Umbilical cord (tissue), 2 donors: ENCODE measurements at places on chromosomes 7 and 10. TPM values are rescaled to one million over a fixed set of nuclear protein-coding genes. Genes with fewer than 3 reads are reported as not detected.

- DNase-seq = peak; percentile 55
Measured at GRCh38 chr10:50286517-50286916, 35.2 kb upstream of the ASAH2 start.

PTPRE gene
- 12.8 TPM for total RNA-seq

GRCh38 chr7:77308792-77309191, 107.4 kb downstream of the GSAP start:
- no peak for DNase-seq

GRCh38 chr10:32190890-32191491, 134.8 kb upstream of the KIF5B start:
- DNase-seq = peak; percentile 73

- DNase-seq = no peak
Measured at GRCh38 chr7:27835376-27835775, 95.4 kb downstream of the TAX1BP1 start.

DNA sequence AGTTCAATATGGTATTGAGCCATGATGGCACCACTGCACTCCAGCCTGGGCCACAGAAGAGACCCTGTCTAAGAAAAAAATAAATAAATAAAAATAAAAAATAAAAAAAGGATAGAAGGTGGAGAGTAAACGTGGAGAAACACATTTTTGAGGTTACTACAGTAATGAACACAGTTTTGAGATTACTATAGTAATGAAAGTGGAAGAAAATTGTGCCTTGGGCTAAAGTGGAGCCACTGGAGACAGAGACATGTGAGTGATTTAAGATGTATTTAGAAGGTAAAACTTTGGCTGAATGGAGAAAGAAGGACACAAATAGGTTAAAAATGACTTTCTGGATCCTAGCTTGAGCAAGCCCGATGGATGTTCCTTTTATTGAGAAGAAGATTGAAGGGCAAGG, 76.8 kb downstream of the HGF start:
- DNase-seq = no peak

SFTPA1 gene
- 0.48 TPM for total RNA-seq

CRYGN gene
- not detected for total RNA-seq

DNA sequence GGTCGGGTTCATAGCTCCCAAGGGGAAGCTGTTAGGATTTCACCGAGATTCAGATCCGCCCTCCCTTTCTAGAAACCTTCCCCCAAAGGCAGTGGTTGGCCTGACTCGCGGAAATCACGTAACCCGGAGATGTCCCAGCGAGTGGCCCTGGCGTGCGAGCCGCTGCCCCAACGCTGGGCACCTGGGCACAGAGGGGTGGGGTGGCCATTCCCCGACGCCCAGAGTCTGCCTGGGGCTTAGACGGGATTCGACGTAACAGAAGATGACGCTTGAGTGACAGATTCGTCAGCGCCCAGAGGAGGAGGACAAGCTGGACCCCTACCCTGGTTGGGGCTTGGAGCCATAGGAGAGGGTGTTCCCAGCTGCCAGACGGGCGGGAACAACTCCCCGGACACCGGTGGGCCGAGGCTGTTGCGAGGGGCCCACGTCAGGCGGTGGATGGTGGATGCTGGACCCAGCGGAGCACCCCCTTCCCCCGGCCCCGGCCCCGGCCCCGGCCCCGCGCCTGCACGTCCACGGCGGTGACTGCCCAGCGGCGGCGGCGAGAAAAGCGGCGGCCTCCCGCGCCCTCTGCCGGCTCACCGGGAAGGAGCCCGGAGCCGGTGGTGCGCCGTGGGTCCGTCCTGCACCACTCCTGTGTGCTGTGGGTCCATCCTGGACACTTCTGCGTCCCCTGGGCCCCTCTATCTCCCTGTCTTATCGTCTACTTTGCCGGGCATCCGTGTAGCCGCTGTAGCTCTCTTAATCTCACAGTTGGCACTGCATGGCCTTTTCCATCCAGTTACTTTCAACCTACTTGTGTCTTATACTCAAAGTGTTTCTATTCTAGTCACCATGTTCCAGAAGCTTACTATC, 35.4 kb upstream of the KNDC1 start:
- DNase-seq = no peak

DNA sequence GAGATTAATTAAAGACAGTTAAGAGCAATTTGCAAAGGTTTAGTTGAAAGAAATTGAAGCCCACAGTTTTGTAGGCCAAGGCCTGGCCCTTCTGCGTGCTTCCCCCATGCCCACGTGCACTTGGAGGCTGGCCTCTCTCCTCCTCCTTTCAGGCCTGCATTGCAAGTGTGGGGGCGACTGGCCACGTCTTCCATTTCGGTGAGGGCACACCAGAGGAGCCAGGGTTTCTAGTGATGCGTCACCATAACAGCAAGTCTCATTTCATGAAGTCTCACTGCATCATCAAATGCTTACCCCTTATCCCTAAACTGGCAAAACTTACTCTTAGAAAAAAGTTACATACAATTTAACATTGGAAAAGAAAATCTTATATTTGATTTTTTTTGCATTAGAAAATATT, 141.2 kb downstream of the NRF1 start:
- DNase-seq = no peak

LYZL1 gene
- total RNA-seq = not detected

DNA sequence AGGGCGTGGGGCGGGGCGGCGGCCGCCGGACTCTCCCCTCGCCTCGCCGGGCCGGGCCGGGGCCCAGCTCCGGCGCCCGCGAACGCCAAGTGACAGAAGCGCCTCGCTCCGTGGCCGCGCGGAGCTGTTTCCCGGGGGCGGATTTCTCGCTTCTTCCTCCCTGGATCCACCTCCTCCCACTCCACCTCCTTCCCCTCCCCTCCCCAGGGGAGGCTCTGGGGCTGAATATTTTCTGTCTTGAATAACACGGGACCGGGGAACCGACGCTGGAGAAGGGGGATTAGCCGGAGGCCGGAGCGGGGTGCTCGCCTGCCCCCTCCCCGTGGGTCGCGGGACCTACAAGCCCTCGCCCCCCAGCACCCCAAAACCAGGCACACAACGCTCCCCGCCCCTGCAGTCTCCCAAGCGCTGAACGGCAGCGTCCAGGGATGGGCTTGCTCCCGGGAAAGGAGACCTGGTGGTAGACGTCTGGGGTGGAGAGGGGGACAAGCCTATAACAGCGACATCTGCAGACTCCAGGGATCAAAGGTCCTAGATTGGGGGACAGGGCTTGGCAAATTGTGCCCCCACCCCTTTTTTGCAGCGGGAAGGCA, at the start of gene ARHGAP21:
ARHGAP21 (minus strand) TSS at position 100 of the 593 bp plus-strand sequence. CDS start 1,988 bp downstream, outside the sequence.
- DNase-seq = peak; percentile 91

- DNase-seq = no peak
Measured at GRCh38 chr10:47406548-47406869, 22.4 kb upstream of the ZNF488 start.

DNA sequence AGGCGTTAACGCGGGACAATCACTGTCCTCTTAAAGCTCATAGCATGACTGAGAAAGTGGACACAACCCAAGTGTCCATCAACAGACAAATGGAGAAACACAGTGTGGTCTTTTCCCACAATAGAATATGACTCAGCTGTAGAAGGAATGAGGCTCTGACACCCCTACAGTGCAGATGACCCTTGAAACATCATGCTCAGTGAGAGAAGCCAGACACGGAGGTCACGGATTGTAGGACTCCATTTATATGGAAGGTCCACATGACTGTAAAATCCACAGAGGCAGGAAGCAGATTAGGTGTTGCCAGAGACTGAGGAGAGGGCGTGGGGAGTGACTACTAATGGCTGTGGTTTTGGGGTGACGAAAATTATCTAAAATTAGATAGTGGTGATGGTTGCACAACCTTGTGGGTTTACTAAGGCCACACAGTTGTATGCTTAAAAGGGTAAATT, 6.1 kb upstream of the NCAPG2 start:
- no peak for DNase-seq

DNA sequence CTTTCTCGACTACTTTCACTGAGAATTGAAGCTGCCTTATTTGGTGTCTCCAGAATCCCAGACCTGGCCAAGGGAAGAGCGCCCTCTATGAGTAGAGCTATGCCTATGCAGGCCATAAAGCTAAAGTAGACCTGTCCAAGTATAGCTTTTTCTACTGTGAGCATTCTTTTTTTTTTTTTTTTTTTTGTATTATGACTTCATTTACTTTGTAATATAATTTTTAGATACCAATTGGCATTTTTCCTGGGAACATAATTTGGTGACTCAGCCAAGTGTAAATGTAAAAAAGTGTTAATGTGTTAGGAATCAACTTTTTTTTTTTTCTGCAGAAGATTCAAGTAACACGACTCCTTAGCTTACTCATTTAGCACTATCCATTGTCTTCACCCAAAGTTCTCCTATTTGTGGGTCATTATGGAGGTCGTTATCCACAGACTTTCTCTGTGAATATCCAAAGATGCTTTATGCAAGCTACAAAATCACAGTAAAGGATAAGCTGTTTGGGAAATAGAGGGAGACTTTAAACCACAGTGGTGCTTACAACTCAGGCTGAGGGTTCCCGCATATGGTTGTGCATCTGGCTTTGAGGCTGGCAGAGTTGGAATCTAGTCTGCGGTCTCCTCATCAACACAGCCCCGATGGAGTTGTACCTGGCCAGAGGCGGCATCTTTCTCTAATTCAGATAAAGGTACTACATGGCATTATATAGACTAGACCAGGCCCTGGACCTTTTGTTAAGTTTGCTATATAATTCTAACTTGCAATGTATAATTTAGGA, 1040.2 kb upstream of the SORCS1 start:
- DNase-seq = peak; percentile 46

- peak; percentile 7 for DNase-seq
Measured at GRCh38 chr7:48424731-48425130, 253.5 kb downstream of the ABCA13 start.

- no peak for DNase-seq
Measured at GRCh38 chr7:29248713-29249382, 54.3 kb downstream of the CHN2 start.

- DNase-seq = no peak
Measured at GRCh38 chr10:113496111-113497109, 56.4 kb upstream of the HABP2 start.

DNA sequence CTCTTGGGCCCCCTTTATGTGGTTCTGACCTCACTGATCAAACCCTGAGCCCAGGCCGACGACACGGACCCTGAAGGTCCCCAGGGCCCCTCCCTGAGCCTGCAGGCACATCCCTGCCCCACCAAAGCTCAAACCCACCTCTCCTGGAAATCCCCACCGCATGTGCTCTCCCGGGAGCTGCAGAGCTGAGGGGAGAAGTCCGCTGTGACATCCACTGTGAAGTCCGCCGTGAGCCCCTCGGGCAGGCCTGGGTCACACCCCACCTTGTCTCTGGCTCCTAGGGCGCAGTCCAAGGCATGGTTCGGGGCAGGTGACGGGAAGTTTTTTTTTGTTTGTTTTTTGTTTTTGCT, 100.2 kb downstream of the MICALL2 start:
- no peak for DNase-seq

GRCh38 chr10:62726142-62726541, 78.4 kb upstream of the ADO start:
- DNase-seq = no peak

DNA sequence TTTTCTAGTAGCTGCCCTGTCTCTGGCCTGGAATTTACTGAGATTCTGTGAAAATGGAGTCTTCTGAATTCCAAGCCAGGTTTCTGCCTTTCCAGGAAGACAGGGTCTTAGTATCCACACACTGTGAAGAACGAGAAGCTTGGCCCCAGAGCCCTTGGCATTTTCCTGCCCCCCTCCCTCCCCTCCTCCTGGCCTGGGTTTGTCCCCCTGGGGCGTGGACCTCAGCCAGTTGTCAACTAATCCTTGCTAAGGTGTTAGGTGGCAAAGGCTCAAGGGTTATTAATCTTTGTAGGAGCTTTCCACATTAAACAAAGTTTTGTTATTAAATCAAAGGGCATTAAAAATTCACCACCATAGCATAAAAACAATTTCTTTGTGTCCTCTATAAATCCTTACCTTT, 329.5 kb downstream of the RNLS start:
- no peak for DNase-seq
